ENCODE measurements at places on chromosomes 5 and 9. TPM values are rescaled to one million over a fixed set of nuclear protein-coding genes. Genes with fewer than 3 reads are reported as not detected.

ZNF618 gene
- 0.70 TPM for total RNA-seq

IL4 gene
- total RNA-seq = not detected

HMGXB3 gene
- 36.7 TPM for total RNA-seq

FUT7 gene
- total RNA-seq = not detected

PHF24 gene
- total RNA-seq = 0.23 TPM

HRH2 gene
- 41.2 TPM for total RNA-seq

SPATA6L gene
- 0.44 TPM for total RNA-seq

PRSS3 gene
- not detected for total RNA-seq

MARCHF11 gene
- not detected for total RNA-seq

TRIP13 gene
- total RNA-seq = 44.2 TPM

FAM151B gene
- 0.35 TPM for total RNA-seq

TLE4 gene
- 35.3 TPM for total RNA-seq

SCGB3A2 gene
- not detected for total RNA-seq

KCTD16 gene
- 0.31 TPM for total RNA-seq

FOXI1 gene
- total RNA-seq = not detected

PCDHA1 gene
- total RNA-seq = not detected

CCL19 gene
- total RNA-seq = not detected

HMMR gene
- 85.0 TPM for total RNA-seq

SLC23A1 gene
- not detected for total RNA-seq

GGTA1 gene
- total RNA-seq = not detected

MYO10 gene
- total RNA-seq = not detected

PCDHB9 gene
- not detected for total RNA-seq

NEUROG1 gene
- total RNA-seq = not detected

SLCO6A1 gene
- not detected for total RNA-seq

TEK gene
- total RNA-seq = not detected

SOHLH1 gene
- not detected for total RNA-seq

CMYA5 gene
- 0.16 TPM for total RNA-seq

TMC1 gene
- total RNA-seq = not detected

PCDHB10 gene
- total RNA-seq = not detected

WDR38 gene
- total RNA-seq = not detected

PCDHGB1 gene
- not detected for total RNA-seq

PCDH12 gene
- 1.5 TPM for total RNA-seq

HARS2 gene
- 23.6 TPM for total RNA-seq

PCDHB3 gene
- not detected for total RNA-seq

DOCK8 gene
- total RNA-seq = 130 TPM

CDC25C gene
- 8.4 TPM for total RNA-seq
